ENCODE measurements at places on chromosomes 16 and 17. TPM values are rescaled to one million over a fixed set of nuclear protein-coding genes. Genes with fewer than 3 reads are reported as not detected.

The BIRC5 gene
- total RNA-seq: 81.4 TPM

DNA sequence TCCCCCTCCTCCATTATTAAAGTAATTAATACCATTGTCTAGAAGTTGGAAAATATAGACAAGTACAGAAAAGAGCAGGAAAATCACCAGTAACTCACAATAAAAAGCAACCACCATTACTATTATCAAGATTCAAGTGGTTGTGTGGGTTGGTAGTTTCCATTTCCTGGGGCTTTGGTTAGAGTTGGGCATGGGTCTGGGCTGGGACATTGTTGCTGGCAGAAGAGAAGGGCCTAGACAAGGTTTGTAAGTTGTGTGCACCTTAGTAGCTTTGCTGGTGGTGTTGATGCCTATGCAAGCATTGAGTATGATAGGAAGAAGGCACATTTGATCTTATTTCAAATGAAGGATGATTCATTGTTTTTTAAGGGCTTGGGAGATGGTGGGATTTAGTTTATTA, 25.4 kb upstream of the NFATC3 start:
- DNase-seq: no peak

DNA sequence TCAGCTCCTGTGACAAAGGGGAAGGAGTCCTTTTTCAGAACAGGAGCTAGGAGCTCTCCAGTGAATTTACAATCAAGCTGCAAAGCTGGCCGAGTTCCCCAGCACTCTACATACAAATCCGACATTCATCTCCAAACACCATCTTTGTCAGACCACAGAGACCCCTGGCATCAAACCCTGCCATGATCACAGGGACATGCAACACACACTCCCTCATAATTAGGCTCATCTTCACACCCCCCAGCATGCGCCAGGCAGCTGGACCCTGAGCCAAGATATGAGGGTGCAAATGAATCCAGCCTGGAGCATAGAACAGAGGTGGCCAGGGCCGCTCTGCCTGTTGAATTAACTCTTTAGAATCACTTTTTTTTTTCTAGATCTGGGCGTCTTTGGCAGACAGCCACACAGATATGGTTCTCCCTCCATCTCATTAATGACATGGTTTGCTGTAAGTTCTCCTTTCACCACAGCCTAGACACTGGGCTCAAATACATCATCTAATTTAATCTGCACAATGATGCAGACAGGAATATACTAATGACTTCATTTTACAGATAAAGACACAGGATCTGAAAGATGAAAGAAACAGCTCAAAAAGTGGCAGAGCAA, 366.3 kb downstream of the NPIPA8 start:
- DNase-seq: no peak

DNA sequence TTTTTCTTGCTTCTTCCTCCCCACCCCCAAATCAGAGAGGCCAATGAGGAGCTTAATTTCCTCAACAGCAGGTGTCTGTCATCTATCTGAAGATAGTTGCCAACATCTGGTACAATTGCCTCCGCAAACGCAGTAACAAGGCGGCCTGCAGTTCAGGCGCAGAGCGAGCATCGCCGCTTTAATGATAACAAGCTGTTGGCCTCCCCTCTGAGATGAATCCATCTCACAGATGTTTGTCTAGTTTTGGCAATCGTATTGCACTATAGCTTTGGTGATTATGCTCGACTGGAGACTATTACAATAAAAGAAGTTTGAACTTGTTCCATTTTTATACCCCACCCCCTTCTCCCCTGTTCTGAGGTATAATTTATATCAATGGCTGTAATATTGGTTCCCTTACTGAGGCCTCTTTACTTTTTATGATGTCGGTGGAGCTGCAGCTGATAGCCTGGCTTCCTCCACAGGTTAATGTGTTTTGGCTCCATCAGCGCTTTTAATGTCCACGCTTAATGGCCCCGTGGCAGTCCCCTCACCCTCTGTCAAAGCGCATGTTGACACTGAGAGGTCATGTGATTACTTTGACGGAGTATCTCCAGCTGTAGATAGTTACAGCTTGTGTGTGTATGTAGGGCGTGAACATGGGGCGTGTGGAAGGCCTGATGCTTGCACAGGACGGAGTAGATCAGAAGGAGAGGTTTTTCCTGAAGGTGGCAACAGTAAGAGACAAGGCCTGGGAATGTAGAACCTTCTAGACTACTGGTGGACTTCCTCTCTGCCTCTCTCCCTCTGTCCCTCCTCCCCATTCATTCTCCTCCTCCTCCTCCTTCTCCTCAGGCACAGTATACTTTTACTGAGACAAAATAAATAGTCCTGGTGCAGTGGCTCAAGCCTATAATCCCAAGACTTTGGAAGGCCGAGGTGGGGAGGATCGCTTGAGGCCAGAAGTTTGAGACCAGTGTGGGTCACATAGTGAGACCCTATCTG, 164.7 kb downstream of the MSI2 start:
- no peak for DNase-seq

The TBC1D3K gene
- not detected for total RNA-seq

DNA sequence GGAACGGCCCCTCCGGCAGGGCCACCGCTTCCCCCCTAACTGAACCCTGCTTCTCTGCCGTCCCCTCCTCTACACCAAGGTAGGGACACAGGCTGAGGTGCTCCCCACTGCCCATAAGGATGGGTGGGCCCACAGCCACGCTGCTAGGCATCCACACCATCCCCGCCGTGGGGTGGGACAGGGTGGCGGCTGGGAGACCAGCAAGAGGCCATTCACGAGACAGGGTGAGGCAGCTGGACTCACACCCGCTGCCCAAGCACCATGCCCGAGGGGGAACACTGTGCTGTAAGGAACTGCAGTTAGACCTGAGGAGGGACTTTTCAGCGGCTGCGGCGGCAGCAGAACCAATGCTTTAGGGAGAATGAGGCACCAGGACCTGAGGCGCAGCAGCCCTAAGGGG, 47.5 kb upstream of the RRN3 start:
- DNase-seq: no peak

DNA sequence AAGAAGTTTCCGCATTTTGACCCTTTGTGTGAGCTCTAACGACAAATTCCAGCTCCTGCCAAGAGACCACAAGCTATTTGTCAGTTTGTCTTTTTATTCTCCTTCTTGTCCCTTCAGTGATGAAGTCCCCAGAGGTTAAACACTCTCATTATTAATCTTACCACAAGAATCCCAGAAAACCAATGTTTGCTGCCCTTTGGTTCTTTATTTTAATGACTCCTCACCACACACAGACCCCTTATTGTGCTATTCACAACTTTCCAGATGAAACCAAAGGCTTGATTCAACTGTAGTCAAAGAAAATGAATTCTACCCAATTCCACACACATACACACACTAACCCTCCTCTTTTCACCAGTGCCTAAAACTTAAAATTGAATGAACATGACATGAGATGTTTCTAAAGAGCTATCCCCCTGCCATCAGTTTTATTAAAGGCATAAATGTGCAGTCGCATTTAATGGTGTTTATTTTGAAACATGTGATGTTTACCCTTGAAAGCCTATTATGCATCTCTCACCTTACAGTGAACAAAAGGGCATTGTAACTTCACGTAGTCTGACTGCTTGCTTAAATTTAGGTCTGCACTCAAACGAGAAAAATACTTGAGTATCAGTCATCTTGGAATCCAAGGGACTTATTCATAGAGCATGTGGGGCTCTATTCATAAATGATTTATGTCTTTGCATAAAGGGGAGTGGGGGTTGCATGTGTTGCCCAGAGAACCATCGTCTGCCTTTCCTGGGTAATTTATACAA, 44.1 kb downstream of the PCTP start:
- no peak for DNase-seq

DNA sequence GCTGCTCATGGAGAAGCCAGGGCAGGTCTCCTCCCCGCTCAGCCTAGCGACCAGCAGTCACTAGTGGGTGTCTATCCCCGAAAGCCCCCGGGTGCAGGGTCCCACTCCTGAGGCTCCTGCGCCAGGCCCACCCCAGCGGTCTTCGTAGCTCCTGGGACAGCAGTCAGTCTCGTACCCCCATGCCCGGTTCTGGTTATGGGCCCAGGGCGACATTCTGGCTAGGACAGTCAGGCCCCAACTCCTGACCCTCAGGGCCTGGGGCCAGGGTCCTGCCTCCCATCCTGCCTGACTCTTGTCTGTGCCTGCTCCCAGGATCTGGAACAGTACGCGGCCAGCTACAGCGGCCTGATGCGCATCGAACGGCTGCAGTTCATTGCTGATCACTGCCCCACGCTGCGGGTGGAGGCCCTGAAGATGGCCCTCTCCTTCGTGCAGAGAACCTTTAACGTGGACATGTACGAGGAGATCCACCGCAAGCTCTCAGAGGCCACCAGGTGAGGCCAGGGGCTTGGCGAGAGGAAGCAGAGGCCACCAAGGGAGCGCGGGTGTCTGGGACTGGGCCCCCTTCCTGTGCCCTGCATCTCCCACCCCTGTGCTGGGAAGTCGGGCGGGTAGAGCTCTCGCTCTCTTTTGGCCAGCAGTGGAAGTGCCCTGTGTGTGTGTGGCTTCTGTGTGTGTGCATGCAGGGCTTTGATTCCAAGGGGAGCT, 2.0 kb downstream of the GPS1 start:
- no peak for DNase-seq

The SLFN5 gene
- 35.9 TPM for total RNA-seq

- DNase-seq: no peak
These were observed 703.2 kb downstream of the MAF start for GRCh38 chr16:78897299-78897698.

- no peak for DNase-seq
These were observed 35.3 kb downstream of the HIC1 start for GRCh38 chr17:2090210-2090641.

DNA sequence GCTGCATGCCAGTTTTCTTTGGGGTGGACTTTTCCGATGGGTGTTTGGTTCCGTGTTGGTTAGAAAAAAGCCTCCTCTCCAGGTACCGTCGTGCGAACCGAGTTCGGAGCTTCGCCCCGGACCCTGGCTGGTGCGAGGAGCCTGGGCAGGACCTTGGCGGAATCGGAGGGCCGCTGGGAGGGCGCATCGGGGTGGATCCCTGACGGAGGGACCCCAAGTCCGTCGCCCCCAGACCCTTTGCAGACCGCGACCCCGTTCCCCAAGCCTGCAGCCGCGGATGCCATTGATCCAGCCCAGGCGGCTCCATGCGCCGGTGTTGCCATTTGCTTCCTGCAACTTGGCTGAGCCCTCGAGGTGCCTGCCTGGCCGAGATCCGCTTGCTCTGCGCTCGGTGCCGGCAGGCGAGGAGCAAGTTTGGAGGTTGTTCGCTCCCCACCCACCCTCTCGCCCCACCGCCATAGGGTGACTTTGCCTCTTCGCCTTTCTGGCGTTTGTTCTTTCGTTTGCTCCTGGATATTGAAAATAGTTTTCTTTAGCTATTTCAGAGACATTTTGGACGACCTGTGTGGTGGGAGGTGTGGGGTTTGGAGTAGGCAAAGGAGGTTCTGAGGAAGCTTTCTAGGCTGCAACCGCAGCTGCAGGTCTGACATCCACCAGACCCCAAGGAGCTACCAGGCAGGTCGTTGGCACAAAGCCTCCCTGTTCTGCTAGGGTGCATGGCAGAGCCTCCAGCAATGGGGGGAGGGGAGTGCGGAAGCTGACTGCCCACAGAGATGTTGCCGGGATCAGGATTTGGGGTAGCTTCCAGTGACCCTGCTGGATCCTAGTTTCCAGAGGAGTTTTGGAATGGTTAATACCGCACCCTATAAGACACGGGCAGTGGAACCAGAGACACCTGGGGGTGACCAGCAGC, 58.2 kb downstream of the RAP1GAP2 start:
- DNase-seq: no peak

- no peak for DNase-seq
These were observed 6.8 kb upstream of the ITGAD start for GRCh38 chr16:31386157-31386984.

DNA sequence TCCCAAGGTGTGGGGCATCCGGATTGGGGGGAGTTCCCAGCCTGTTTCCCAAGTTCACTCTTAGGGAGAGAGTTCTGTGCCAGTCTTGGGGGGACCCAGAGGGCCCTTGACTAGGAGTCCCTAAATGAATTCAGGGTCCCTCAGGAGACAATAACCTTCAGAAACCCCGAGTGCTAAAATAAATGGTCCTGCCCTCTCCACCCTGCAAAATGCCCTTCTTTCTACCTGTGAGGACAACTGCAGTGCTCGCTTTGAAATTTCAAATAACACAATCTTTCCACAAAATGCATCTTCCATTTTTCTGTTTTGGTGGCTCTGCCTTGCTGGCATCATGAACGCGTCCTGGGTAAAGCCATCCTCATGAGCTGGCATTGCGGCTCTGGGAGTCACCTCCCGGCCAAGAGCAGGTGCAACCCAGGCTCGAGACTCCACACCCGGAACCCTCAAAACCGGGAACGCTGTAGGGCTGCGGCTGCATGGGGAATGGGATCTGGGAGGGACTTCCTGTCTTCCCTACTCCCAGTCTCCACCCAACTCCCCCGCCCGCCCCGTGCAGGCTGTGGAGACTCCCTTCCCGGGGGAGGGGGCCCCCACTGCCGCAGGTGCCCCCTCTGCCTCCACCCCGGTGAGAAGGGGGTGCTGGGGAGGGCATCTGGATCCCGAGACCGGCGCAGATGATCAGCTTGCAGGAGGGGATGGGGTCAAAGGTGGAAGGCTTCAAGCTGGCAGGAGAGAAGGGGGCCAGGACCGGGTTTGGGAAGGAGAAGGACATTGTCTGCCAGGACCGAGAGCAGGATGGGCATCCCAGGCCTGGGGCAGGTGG, at the start of gene ZNF205:
Gene ZNF205 (plus strand): TSS at position 529 of the 823 bp plus-strand sequence. CDS start 845 bp downstream, outside the sequence.
- DNase-seq: peak; percentile 60

The UNC13D gene
- 2.9 TPM for total RNA-seq

The FCSK gene
- 11.9 TPM for total RNA-seq

- peak; percentile 42 for DNase-seq
These were observed 60.0 kb downstream of the CRISPLD2 start for GRCh38 chr16:84879569-84880487.

- DNase-seq: no peak
These were observed 916 bp downstream of the E2F4 start for GRCh38 chr16:67192781-67193361.

GRCh38 chr16:87169509-87169995, 147.6 kb downstream of the C16orf95 start:
- DNase-seq: no peak

DNA sequence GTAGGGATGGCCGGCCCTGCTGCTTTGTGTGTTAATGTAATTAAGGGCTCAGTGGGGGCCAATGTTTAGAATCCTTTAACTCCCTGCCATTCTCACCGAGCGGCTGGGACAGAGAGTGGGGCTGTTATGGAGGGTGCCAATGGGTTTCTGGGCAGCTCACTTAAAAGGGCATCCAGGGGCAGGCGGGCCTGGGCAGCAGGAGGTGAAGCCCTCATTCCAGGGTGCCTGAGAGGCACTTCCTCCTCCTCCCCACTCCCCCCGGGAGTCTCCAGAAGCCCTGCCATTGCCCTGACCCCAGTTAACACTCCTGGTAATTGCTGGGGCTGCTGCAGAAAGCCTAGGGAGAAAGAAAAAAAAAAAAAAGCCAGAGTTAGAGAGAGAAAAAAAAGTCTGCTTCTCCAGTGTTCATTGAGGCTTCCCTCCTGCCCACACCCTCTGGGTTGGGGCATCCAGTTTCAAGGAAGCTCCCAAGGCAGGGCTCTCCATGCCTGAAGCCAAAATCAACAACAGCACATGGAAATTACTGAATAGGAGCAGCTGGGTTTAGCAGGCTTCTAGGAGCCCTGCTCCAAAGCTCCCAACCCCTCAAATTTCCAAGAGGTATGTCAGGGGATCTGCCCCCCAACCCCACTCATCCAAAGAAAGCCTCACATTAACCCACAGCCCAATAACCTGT, 28.0 kb downstream of the CUEDC1 start:
- no peak for DNase-seq

The CPNE7 gene
- 0.25 TPM for total RNA-seq

The HOXB4 gene
- total RNA-seq: 0.90 TPM
